Suppressor macrophage treated with lipopolysaccharide for 1 hour (primary cell): ENCODE measurements at places on chromosomes 16 and 17.
A peak's percentile ranks its signal among the peaks of the same experiment; 100 is the strongest.

GRCh38 chr17:57289130-57289529, 32.8 kb downstream of the MSI2 start:
- DNase-seq: no peak

DNA sequence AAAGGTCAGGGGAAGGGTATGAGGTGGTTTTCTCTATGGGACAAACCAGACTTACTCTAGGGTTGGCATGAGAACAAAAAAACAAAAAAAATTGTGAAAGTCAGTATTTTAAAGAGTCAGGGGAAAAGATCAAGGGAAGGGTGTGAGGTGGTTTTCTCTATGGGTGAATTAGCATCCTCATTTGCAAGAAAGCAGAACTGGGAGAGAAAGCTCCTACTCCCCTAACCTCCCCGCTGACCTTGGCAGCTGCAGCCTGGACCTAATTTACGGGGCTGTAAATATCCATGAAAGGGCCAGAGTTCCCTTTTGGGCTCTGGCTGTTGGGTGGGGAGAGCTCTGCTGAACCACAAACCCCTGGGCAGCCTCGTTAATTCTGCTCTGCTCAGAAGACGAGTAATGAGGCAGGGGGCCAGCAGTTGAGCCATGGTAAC, 10.6 kb downstream of the RHBDL3 start:
- DNase-seq: peak; percentile 36

DNA sequence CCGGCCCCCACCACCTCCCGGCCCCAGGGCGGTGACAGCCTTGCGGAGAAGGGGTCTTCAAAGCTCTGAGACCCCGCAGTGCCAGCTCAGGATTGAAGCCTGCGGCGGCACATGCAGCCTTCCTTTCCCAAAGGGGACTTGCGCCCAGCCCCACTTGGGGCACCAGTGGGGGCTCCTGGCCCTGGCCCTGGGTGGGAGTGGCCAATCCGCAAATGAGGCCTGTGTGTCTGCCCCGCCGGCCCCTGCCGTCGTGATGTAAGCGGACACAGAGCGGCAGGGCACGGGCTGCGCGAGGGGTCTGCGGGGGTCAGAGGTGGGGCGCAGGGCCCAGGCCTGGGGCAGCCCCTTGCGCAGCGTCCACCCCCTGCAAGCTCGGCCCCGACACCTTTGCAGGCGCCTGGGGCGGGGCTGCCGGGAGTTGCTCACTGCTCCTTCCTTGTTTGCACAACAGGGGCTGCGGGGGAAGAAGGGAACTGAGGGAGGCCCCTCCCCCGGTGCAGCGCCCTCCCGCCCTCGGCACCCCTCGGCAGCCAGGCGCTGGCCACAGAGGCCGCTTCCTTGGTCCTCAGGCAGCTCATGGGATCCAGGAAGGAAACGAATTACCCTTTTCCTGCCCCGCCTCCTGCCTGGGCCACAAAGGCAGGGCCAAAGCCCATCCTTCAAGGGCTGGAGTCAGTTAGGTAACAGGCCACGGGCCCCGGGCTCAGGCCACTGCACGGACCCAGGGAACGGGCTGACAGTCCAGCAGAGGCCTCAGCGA, 2.9 kb downstream of the SLC16A3 start:
- peak; percentile 82 for DNase-seq

DNA sequence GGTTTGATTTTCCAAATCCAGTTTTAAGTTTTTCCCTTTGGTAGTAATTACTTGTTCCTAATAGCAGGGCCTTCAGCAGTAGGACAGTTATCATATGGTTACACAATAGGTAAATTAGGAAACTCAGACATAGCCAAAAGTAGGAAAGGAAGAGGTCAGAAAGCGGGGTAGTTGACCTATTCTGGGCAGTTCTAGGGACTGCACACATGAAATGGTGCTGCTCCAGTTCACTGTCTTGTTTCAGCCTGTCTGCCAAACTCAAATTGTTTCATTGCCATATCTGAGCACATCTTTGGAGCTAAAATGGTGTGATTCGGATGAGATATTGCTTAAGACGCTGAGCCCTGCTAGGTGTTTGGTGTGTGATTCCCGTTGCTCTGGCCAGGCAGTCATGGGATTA, 56.7 kb downstream of the TANGO6 start:
- no peak for DNase-seq

- peak; percentile 25 for DNase-seq
These were observed 90.9 kb downstream of the GAS7 start for GRCh38 chr17:10107316-10108165.

DNA sequence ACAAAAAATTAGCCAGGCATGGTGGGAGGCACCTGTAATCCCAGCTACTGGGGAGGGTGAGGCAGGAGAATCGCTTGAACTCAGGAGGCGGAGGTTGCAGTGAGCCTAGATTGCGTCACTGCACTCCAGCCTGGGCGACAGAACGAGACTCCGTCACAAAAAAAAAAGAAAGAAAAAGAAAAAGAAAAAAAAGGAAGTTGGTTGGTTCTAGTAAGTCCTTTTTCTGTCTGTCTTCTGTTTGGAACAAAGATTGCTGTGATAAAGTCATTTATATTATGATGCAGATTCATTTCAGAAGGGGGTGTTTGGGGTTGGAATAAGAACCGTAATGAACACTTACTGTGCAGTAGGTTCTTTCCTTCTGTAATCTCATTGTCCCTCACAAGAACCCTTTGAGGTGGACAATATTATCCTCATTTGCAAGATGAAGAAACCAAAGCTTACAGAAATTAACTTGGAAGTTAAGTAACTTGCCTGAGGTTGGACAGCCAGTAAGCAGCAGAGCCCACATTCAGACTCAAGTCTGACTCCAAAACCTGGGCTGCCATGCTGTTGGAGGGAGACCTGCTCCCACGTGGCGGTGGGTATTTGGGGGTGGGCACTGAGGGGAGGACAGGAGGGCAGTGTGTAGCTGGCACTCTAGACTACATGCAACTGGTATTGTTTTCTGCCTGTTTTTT, 10.3 kb downstream of the MINK1 start:
- peak; percentile 40 for DNase-seq

GRCh38 chr16:67782567-67783352, 23.6 kb downstream of the RANBP10 start:
- no peak for DNase-seq

GRCh38 chr16:5900046-5900445, 802.5 kb upstream of the EEF2KMT start:
- DNase-seq: no peak

DNA sequence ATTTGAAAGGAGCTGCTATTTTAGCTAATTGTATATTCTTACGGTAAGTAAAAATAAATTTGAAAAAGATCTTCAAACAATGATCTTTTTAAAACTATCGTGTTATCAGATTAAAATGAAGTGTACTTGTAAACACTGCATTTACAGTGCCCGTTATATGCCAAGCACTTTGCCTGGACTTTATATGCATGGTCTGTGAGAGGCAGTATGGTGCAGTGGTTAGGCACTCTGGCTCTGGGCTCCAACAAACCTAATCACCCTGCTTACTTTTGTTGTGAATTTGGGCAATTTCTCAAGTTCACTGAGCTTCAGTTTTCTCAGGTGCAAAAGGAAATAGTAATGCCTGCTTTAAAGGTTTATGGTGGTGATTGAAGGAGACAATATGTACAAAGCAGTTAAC, 1.4 kb downstream of the PMP22 start:
- no peak for DNase-seq

- DNase-seq: no peak
These were observed 60.9 kb downstream of the RPTOR start for GRCh38 chr17:80605326-80606066.

DNA sequence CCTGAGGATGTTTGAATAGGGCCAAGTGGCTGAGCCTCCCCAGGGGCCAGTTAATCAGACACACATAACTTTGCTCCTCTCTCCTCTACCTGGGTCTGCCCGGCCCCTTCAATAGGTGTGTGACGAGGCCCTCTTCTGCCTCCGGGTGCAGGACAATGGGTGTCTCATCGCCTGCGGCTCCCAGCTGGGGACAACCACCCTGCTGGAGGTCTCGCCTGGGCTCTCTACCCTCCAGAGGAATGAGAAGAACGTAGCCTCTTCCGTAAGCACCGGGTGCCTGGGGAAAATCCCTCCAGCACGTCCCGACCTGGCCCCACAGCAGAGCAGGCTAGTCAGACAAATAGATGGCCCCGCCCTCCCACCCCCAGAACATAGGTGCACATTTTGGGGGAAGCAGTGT, 16.1 kb upstream of the KIF19 start:
- DNase-seq: no peak

DNA sequence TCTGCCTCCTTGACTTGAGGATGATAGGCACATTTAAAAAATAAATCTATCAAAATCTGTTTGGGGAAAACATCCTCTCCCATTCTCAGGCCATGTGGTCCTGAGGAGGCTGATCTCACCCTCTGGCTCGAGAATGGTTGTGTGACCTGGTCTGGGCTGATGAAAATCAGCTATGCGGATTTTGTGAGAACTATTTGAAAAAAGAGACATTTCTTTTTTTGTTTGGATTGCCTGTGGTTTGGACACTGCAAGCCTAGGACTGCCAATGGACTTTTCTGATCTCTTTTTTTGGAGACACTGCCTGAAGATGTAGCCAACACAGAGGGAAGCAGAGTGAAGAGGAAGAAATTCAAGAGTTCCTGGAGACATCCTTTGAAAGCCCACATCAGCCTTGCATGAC, 145.9 kb downstream of the HS3ST3B1 start:
- no peak for DNase-seq

DNA sequence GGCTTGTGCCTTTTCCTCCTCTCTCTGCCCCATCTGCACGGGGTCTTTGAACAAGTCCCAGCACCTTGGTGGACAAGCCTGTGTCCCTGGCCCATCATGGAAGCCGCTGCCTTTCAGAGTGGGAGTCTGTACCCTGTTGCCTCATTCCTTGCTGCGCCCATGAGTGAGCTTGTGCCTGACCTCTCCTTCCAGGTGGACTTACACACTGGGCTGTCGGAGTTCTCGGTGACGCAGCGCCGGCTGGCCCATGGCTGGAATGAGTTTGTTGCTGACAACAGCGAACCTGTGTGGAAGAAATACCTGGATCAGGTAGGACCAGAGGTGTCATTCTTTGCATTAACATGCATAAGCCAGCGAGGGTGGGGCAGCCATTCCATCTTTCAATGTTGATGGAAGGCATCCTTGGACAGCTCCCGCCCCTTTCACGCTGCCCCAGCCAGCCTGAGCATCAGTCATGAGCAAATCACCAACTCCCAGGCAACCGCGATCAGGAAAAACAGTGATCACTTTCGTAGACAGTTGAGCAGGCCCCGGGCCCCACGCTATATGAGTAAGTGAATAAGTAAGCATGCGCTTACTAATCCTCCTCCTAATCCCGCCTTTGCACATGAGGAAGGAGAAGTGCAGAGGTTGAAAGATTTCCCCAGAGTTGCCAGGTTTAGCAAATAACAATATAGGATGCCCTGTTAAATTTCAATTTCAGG, 36.8 kb downstream of the ATP2C2 start:
- DNase-seq: peak; percentile 21

GRCh38 chr16:77308163-77308561, 109.0 kb downstream of the SYCE1L start:
- no peak for DNase-seq

GRCh38 chr16:14600164-14600563, 29.9 kb downstream of the PARN start:
- DNase-seq: peak; percentile 40

DNA sequence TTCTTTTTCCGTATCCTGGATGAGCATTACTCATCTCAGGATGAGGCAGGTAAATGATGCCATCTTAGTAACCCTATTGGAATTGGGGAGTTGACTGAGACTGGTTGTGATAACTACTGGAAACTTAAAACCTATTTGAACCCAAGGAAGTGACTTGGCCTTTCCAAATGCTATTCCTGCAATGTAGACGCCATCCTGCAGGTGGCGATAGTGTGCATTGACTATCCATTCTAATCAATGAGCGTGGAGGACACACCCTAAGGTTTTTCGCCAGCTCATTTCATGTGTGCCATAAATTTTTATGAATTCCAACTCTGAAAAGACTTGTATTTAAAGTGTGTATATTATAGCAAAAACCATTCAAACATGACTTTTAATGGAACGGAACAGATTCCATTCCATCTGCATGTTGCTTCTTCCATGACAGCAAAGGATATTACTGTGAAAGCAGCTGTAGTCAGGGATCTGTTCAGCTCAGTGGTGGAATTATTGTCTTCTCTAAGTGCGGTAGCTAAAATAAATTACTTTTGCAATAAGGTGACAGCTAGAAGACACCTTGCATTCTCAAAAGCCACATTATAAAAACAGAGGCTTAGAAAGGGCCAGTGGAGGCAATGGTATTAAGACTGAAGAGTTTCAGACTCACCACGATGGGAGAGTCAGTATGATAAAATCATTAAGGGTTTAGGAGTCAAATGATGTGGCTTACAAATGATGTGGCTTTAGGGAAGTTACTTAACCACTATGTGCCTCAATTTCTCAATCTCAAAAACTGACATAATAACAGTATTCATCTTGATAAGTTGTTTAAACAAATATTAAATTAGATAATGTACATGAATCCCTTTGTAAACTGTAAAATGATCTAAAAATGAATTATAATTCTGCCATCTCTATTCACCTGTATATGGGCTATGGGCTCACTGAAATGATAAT, 55.5 kb downstream of the SYT17 start:
- peak; percentile 52 for DNase-seq

- peak; percentile 93 for DNase-seq
These were observed 16.1 kb upstream of the TNFRSF13B start for GRCh38 chr17:16987830-16988601.

DNA sequence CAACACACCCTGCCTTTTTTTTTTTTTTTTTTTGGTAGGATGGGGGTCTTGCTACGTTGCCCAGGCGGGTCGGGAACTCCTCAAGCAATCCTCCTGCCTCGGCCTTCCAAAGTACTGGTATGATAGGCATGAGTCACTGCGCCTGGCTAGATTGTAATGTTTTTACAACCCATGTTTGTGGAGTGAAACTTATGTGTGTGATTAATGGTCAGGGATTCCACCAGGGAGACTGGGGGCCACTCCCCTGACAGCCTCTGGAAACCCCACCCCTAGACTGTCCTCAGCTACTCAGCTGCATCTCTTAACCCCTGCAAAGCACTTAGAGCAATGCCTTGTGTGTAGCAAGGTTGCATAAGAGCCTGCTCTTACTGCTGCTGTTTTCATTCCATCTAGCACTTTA, 220.5 kb downstream of the PARN start:
- no peak for DNase-seq

DNA sequence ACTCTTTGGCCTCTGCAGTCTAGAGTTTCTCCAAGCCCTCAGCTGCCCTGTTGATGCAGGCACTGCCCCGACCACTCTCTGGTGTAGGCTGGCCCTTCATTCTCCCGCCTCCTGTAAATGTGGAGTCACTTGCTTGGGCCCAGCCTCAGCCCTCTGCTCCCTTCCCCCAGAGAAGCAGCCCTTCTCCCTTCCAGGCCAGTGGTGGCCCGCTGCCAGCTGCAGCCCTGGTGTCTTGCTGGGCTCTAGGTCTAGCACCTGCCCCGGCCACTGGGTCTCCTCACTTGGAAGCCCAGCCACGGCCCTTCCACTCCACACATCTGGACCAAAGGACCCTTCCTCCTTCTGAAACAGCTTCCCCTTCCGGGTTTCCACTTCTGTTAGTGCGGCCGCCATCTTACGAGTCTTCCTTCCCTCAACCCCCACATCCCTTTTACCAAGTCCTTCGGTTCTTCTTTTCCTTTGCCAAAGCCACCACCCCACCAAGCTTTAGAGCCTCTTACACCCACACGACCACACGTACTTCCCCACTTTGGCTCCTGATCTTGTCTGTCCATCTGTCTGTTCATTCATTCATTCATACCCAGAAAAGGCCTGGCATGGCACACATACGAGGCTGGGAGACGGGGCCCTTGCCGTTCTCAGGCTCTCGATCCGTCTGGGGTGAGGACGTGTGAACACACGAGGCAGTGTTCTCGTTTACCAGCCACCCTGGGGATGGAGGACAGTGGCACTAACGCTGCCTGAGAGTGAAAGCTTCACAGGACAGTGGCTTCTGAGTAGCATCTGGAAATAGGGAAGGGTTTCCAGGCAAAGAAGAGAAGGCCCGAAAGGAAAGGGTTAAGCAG, 68.0 kb downstream of the ABR start:
- DNase-seq: peak; percentile 78

GRCh38 chr16:15605839-15606517, 37.0 kb downstream of the MARF1 start:
- DNase-seq: no peak
